ENCODE measurements at places on chromosomes 2 and 18.

- no peak for DNase-seq
Observed at GRCh38 chr2:218557941-218558340, 10.2 kb downstream of the USP37 start.

DNA sequence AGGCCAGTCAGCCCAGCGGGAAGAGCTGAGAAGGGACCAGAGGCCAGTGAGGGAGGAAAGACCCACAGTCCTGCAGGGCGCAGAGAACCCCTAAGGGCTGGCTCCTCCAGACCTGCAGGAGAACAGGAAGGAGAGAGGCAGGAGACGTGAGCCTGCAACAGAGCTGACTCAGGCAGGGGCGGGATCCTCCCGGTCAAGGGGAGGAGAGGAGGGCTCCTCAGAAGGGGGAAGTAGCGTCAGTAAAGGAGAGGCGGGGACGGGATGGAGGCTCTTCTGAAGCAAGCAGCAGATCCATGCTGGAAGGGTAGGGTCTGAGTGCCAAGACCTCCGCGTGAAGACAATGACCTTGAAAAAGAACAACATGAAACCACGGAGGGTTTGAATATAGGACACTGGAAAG lies 50.8 kb downstream of the TRABD2A start:
- DNase-seq = peak; percentile 52

DNA sequence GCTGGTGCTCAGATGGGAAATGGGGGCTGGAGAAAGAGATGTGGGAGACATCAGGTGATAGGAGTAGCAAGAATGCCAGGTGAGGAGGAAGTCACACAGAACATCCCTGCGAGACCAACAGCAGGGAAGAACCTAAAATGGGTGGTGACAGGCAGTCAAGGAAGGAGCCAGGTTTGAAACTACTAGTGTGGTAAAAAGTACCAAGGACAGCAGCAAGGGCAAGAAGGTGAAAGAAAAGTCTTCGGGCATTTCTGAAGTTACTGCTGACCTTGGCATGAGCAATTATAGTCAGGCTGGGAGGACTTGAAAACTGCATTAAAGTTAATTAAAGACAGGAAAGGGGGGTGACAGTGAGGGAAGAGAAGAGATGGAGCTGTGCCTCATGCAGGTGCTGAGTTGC lies 410.4 kb downstream of the RAD51AP2 start:
- DNase-seq = no peak

- DNase-seq = no peak
Observed at GRCh38 chr2:145677371-145677770, 1157.5 kb upstream of the ZEB2 start.

- no peak for DNase-seq
Observed at GRCh38 chr2:143128681-143129580, at the start of gene ARHGAP15. Gene ARHGAP15 (plus strand): TSS chr2:143129419.

- DNase-seq = no peak
Observed at GRCh38 chr2:113877711-113878598, 11.9 kb upstream of the ACTR3 start.

GRCh38 chr2:64613276-64613675 lies 40.4 kb downstream of the SERTAD2 start:
- no peak for DNase-seq

Data from HTR-8/SVneo (cell line).